ENCODE measurements at places on chromosomes 2 and 18.
A peak's percentile ranks its signal among the peaks of the same experiment; 100 is the strongest.

GRCh38 chr2:1824202-1824905 lies 80.0 kb upstream of the PXDN start:
- no peak for DNase-seq

DNA sequence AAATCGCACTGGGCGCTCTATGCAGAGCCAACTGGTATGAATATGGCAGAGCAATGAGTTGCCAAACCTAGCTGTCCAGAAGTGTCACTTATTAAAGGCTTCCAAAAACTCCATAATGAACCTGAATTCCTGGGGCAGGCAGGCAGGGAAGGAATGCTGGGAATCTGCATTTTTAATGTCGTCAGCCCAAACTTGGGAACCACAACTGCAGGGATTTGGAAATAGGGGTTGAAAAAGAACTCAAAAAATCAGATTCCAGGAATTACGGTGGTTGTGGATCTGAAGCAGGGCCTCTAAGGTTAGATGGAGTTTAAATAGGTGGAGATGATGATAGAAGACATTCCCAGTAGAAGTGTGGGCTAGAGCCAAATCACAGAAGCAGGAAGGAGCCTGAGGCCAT lies 15.0 kb downstream of the NCKAP5 start:
- no peak for DNase-seq

GRCh38 chr2:144358979-144359541 lies 160.9 kb downstream of the ZEB2 start:
- peak; percentile 64 for DNase-seq

DNA sequence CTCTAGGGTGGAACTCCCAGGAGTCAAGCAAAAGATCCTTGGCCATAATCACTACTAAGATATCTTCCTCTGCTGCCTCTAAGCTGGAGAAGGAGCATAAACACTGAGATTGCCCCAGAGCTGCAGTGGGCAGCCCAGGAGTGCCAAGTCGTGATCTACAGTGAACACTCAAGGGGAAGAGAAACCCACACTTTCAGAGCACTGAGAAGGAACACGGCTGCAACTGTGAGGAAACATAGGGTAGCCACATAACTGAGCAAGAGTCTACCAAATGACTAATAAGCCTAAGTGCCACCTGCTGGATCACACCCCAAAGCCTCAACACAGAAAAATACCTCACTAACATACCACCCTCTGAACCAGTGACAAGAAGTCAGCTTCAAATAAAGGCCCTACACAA lies 79.6 kb upstream of the RAB12 start:
- no peak for DNase-seq

DNA sequence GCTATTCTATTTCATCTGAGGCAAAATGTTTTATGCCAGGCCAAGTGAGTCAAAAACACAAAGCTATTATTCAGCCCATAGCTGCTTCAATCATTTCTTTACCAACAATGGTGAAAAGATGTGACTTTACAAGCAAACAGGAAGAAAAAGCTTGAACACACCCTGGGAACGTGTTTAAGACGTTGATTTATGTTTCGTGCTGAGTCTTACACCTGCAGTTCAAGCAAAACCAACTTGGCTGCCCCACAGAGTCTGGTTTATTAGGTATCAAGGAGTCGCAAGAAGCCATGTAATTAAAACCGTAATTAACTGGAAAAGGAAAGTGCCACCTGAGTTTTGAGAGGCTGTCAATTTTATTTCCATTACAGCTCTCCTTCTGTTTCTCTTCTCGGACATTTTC lies 295.5 kb downstream of the MEIS1 start:
- DNase-seq: no peak

- DNase-seq: no peak
Measured at GRCh38 chr2:148132412-148132811, 111.5 kb downstream of the MBD5 start.

DNA sequence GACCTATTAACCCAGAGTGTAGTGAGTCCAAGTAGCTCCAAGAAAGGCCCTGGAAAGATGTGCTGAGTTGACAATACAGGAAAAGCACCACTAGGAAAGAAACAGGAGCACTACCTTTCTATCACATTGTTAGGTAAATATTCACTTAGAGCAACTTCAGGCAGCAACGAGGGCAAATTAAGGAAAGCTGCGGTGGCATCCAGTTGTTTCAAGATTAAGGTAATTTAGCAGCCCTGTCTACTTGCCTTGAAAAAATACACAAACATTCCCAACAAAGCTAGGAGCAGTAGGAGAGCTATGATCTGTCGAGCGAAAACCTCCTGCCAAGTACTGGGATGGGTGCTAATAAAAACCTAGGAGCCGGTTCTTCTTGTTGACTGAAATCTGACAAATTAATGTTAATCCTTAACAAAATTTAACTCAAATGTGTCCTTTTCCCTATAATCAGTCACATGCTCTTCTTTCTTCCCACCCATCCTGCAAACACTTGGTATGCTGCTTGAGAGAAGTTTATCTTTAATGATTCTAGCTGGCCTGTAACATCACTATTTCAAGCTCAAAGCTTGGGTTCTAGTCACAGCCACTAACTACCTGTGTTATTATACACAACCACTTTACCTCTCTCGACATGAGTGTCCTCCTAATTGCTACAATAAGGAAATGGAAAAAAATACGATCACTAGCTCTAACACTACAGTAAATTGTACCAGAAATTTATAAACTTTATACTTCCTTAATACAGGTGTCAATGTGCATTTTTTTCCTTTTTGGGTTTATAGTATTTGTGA lies 2.0 kb downstream of the ACAA2 start:
- peak; percentile 15 for DNase-seq

- DNase-seq: peak; percentile 31
Measured at GRCh38 chr2:216283038-216283900, 89.0 kb downstream of the MARCHF4 start.

GRCh38 chr2:24121469-24121868 lies 1.7 kb downstream of the PFN4 start:
- no peak for DNase-seq

DNA sequence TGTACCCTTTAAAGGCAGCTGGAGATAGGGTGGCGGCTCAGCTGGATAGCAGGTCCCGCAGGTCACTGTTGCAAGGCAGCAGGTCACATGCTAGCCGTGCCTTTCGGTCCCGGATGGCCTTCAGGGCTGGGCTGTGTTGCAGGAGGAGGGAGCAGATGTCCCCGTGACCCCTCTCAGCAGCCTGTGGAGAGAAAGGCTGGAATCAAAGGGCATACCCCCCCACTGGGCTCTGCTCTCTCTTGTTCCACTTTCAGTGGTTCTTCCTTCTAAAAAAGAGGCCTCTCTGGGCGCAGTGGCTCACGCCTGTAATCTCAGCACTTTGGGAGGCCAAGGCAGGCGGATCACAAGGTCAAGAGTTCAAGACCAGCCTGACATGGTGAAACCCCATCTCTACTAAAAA lies 4.4 kb upstream of the ANKRD23 start:
- no peak for DNase-seq

DNA sequence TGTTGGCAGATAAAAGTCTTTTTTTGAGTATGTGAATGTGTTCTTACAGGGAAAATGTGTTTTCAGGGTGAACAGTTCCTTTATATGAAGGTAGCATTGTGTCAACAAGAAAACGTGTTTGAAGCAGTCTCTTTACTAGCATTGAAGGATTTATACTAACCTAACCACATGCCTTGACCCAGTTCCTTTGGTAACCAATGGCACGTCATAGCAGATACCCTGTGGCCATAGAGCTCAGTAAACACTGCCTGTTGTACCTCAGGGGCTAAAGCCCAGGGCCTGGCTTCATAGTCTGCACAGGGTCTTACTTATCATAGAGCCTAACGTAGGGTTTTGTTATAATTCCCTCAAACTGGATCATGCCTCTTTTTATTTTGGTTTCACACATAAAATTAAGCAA lies 32.1 kb upstream of the NFU1 start:
- DNase-seq: no peak

DNA sequence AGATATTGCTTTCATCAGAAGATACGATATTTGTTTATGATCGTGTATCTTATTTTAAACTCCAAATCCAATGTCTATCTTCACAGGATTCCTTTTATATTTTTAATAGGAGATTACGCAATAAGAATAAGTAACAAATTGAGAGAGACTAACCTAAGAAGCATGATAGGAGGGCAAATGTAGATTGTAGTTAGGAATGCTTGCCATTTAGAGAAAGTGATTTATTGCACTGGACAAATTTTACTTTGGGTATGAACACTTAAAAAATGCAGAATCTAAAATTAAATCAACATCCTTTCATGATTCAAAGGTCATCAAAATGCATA lies 563.4 kb upstream of the POU3F3 start:
- no peak for DNase-seq

GRCh38 chr2:168076731-168077130 lies 170.7 kb downstream of the STK39 start:
- no peak for DNase-seq

DNA sequence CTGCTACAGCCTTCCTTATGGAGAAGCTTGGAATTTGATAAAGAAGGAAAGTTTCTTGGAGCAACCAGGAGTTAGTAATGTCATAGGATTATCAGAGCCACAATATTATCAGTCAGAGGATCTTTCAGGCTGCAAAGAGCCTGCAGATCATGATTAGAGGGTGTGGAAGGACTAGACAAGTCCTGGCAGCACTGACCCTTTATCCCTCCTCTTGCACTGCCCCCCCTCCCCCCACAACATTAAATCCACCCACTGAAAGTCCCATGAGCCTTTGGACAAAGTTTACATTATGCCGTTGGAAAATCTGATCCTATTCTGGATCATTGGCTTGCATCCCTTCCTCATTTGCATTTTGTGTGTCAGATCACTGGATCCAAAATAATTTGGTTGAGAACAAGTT lies 18.7 kb upstream of the IMPA2 start:
- no peak for DNase-seq

DNA sequence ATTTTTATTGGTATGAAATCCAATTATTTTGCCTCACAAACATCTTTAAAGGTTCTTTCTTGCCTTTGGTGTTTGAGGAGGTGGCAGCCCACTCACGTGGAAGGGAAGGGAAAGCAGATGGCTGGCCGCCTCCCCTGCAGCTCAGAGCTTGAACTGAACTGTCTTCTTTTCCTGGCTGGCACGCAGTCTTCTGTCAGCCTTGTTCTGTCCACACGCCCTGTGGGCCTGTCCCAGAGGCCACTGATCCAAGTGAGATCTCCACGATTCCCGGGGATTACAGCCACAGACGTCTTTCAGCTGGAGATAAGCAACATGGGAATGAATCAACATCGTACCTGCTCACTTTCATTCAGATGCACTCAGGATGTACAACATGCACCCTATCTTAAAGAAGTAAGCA lies 73.3 kb downstream of the TMEM18 start:
- DNase-seq: no peak

GRCh38 chr2:238854699-238855229 lies 6.9 kb downstream of the TWIST2 start:
- no peak for DNase-seq

DNA sequence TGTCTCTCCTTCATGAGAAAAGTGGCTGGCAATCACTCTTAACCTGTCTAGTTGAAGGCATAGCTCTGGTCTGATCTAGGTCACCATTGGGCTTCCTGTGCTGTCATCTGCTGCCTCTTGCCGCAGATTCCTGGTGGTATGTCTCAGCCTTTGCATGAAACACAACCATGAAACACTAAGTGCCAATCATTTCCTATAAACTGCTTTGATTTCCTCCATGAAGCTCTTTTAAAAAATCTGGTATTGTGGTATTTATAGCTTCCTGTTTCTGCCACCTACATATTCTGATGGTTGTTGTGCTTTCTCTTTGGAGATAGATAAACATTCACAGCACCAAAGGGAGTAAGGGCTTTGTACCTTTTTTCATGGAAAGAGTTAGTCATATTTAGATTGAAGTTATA lies 120.0 kb upstream of the EPC2 start:
- DNase-seq: no peak
